NCI-H2107 (cell line): ENCODE measurements at places on chromosomes 5 and 9.

DNA sequence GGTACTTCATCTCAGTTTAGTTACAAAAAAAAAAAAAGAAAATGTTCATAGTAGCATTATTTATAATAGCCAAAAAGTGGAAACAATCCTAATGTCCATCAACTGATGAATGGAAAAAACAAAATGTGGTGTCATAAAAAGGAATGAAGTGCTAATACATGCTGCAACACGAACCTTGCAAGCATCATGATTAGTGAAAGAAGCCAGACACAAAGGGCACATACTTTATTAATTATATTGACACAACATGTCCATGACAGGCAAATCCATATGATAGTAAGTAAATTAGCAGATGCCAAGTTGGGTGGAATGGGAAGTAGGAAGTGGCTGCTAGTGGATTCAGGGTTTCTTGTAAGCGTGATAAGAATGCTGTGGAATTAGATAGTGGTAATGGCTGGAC, 54.2 kb downstream of the PCDHGC5 start:
- DNase-seq, result no peak

GRCh38 chr5:138506370-138507306, 36.4 kb downstream of the ETF1 start:
- no peak for DNase-seq

DNA sequence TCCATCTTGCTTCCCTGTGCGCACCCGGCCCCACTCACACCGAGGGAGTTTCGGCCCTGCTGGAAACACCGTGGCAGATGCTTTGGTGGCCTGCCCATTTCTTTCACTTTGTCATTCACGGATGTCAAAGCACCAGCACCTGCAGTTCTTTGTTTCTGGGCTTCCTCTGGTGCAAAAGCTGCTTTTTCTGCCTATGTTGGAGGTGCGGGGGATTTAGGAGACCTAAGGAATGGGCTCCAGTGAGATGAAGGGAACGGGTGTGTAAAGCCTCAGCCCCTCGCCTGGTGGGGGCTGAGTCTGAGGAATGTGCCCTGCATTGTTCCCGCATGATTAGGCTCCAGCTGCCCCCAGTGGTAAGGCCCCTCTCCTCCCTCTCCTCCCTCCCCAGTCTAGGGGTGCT, 62.3 kb downstream of the THBS4 start:
- no peak for DNase-seq

DNA sequence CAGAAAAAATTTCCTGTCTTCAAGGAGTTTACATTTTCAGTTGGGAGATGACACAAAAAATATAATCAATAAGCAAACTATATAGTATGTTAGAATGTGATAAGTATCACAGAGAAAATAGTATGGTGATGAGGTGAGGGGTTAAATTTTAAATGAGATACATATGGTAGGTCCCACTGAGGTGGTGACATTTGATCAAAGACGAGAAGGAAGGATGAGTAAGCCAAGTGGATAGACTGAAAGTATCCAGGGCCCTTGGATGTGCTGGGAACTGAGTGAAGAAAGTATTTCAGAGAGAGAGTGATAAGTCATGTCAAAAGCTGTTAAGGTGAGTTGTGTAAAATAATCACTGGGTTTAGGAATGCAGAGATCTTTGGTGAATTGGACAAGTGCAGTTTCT, 3.5 kb downstream of the CCDC192 start:
- DNase-seq, result no peak

- no peak for DNase-seq
These were observed 14.0 kb downstream of the ACTBL2 start for GRCh38 chr5:57468481-57469163.

GRCh38 chr5:40402007-40402364, 277.7 kb upstream of the PTGER4 start:
- DNase-seq, result no peak

- DNase-seq, result no peak
These were observed 6.4 kb upstream of the ST6GALNAC6 start for GRCh38 chr9:127905788-127906191.

GRCh38 chr9:132384376-132384775, 22.3 kb downstream of the TTF1 start:
- DNase-seq, result no peak

GRCh38 chr5:109721741-109722140, 32.0 kb downstream of the MAN2A1 start:
- DNase-seq, result no peak
